ENCODE measurements at places on chromosomes 3 and 15.

- DNase-seq = no peak
Observed at GRCh38 chr3:43074482-43074881, 31.4 kb downstream of the POMGNT2 start.

DNA sequence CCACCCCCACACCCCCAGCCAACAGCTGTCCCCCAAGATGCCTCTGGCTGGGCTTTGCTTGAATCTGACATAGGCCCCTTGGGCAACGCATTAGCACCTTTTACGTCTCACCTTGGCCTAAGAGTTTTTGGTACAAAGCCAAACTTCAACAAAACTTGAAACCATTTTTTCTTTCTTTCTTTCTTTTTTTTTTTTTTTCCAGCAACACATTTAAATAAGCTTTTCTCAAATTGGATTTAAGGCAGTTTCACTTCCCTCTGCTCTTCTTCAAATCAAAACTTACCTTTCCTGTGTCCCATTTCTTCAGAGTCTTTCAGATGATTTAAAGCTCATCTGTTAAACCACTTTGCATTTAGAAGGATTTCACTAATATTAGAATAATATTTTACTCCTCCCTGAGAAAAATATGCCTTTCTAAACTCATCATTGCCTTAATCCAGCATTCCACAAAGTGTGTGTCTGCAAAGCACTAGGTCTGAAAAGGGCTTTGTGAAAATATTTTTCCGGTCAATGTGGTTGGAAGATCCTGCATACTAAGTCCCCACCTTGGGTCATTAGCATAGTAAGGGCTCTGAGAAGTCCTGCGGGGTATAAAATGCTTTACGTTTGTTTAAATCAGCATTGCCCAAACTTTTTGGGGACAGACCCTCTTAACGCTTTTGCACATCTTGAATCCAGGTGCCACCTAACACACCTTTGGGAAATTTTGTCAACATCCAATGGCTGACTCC lies 217.0 kb downstream of the TLE3 start:
- no peak for DNase-seq

DNA sequence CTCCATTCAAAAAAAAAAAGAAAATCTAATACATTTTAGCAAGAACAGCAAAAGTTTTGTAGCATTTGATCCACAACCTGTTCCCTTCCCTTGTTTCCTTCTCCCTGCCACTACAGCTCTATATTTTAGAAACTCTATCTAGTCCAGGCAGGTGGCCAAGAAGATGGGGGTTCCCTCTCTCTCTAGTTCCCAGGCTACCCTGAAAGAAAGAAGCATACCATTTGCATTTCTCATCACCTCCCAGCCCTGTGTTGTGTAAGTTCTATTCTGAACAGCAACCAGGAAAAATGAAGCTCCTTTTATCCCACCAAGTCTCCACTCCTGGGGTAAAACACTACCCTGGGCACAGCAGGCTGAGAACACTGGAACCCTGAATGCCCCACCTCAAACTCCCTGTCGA lies 100.0 kb downstream of the PCCB start:
- DNase-seq = no peak

DNA sequence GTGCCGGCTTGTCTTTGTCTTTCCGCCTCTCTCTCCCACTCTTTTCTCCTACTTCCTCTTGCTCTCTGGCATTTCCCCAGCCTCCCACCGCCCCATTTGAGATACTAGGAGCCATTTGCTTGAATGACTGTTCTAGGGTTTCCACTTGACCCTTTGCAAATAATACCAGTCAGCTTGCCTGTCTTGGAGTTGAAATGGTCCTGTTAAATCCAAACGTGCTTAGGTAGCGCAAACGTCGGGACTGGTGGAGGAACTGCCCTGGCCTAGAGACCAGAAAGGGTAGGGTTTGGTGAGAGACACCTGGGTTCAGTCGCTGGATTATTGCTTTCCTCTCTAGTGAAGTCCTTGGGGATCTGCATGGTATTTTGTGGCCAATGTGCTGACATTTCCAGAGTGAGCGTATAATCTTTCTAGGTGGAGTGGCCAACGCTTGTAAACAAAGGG lies 10.6 kb downstream of the ZIC1 start:
- no peak for DNase-seq

DNA sequence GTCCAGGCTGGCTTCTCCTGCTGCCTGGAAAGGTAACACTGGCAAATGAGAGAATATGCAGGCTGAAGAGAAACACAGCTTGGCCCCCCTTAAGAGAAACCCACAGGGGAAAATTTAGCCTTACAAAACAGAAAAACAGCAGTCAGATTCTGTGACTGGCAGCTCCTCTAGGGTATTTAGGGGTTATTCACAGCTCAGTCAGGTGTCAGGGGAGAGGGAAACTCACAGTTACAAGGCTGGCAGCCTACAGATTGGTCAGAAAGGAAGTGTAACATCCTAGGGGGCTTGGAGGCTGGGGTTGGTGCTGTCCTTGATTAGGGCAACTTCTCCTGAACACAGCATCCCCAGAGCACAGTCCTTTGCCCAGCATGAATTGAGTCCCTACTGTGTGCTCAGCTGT lies 81.4 kb downstream of the SEMA5B start:
- DNase-seq = no peak

DNA sequence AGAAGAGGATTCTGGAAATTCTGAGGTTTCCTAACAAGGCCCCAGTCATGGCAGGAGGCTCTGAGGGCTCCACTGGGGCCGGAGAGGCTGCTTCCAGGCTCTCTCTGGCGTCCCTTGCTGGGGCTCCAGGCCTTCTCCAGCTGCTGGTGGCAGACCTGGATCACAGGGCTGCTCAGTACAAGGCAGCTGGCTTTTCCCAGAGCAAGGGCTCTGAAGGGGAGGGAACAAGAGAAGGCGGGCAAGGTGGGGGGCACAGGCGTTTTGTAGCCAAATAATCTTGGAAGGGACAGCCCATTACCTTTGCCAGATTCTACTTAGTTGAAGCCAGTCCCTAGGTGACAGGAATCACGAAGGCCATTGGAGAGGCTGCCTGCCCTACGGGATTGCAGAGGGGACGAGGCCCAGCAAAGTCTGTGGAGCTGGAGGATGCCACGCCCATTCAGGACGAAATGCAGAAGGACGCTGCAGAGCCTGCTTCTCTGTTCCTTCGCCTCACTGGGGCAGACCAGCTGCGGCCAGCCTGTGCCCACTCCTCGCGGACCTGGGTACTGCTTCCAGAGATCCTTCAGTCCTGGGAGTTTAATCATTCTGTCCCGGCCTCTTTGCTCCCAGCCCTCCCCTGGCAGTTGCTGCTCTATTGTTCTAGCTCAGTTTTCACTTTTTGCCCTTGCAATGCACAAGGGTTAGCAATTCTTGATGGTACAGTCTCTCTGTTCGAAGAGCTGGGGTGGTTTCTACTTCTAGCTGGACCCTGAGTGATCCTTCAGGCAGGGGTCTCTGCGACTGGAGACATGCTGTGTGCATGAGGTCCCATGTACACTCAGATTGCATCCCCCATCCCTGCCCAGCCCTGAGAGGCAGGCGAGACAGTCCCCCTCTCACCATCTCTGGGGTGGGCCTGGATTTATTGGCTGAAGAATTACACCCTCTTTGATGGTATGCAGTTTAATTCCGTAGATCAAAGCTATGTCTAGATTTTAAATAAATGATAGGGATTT lies 149.3 kb upstream of the MEF2A start:
- DNase-seq = no peak

DNA sequence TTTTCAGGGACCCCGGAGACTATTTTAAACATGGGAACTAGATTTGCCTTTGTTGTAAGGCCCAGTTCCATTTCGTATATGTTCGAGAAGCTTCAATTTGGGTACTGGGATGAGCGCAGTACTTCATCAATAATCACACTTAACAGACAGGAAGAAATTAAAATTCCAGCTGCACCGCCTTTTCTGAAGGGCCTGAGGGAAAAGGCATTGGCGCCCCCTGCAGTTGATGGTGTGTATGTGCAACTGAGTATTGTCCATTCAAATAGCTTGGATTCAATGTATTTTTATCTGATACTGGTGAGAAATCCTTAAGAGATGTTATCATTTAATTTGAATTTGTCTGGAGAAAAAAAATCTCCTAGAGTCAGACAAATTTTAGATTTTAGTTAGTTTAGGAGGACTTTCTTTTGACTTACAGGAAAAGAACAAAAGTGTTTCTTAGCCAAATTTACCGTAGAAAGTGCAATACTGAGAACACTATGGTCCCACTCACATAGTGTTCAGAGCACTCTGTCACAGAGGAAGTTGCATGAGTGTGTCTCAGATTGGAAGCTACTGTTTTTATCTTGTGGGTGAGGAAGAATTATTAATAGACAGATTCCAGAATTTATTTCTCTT lies 5.4 kb upstream of the ALDH1A2 start:
- DNase-seq = peak; percentile 48

- DNase-seq = no peak
Observed at GRCh38 chr3:23055733-23056376, 147.3 kb upstream of the UBE2E2 start.

DNA sequence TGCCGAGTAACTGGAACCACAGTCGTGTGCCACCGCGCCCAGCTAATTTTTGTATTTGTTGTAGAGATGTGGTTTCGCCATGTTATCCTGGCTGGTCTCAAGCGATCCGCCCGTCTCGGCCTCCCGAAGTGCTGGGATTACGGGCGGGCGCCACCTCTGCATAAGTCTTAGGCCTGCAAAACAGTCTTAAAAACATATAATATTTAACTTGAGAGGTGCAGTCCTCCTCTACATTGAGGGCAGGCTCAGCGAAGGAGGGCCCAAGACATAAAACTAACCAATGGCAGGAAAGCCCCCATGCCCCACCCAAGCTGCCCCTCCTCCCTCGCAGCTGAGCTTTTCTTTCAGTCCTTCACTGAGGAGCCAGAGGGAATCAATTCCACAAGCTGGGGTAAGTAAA lies at the start of gene SLC28A2:
SLC28A2 (plus strand) TSS at position 347 of the 400 bp plus-strand sequence. CDS start 982 bp downstream, outside the sequence.
- DNase-seq = no peak

- no peak for DNase-seq
Observed at GRCh38 chr3:98531622-98532274, at the start of gene GPR15. Gene GPR15 (plus strand): TSS chr3:98531978. CDS start chr3:98532034, 56 bp downstream.

GRCh38 chr15:59424616-59425015 lies 13.4 kb upstream of the FAM81A start:
- no peak for DNase-seq

GRCh38 chr3:171563298-171563697 lies 103.1 kb upstream of the TNIK start:
- DNase-seq = no peak

DNA sequence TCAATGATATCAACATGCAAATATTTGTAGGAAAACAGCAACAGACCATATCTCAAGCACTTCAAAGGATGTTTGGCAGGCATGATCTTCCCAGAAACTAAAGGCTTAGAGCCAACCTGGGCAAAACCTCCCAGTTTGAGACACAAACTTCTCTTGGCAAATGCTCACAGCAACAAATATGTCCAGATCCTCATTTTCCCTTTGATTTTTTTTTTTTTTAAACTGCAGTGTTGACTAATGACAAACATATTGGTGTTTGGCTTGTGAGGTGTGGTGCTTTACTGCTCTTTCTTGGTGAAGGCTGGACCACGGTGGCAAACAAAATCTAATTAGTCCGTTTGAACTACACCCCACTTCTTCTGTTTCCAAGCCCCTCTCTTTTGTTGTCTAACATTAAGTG lies 87.2 kb downstream of the EBLN2 start:
- no peak for DNase-seq
